ENCODE measurements at places on chromosomes 3 and 15.

- no peak for DNase-seq
- H3K4me1 ChIP-seq, result peaks cover 9% of the 10 kb centered on the region
- no peak overlapping the region for H3K27ac ChIP-seq
- no peaks in the 10 kb centered on the region for H3K27me3 ChIP-seq
Measured at GRCh38 chr3:158847452-158847821, 45.6 kb downstream of the MFSD1 start.

- no peaks in the 10 kb centered on the region for H3K36me3 ChIP-seq
- no peak for DNase-seq
- H3K27me3 ChIP-seq, result no peaks in the 10 kb centered on the region
- no peak overlapping the region for H3K4me3 ChIP-seq
- H3K27ac ChIP-seq, result no peak overlapping the region
Measured at GRCh38 chr3:179473565-179473964, 22.3 kb upstream of the GNB4 start.

DNA sequence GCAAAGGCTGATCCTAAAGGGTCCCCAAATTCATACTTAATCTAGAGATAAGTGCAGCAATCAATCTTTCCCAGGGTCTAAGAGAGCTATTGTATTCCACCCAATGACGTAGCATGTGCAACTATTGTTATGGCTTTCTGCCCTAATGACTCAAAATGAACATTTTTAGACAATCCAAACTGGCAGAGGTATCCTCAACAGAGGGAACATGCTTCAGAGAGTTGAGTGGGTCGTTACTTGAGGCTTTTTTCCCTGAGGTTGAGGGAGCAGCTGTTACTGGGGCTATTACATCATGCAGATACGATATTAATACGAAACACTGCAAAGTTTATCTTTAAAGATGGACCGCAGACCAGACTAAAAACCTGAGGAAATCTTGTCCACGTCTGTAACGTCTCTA lies 278.3 kb upstream of the WNT5A start:
- no peak overlapping the region for H3K4me3 ChIP-seq
- no peak for DNase-seq
- no peak overlapping the region for H3K27ac ChIP-seq
- no peaks in the 10 kb centered on the region for H3K4me1 ChIP-seq

GRCh38 chr15:83289160-83289559 lies 4.7 kb upstream of the BNC1 start:
- no peak for DNase-seq
- H3K4me3 ChIP-seq, result no peak overlapping the region
- H3K4me1 ChIP-seq, result no peaks in the 10 kb centered on the region
- no peaks in the 10 kb centered on the region for H3K36me3 ChIP-seq
- H3K27me3 ChIP-seq, result peaks cover 2% of the 10 kb centered on the region
- H3K27ac ChIP-seq, result no peak overlapping the region

GRCh38 chr15:91887921-91888373 lies 34.4 kb downstream of the SLCO3A1 start:
- H3K4me3 ChIP-seq, result no peak overlapping the region
- no peaks in the 10 kb centered on the region for H3K36me3 ChIP-seq
- H3K4me1 ChIP-seq, result no peaks in the 10 kb centered on the region
- H3K27me3 ChIP-seq, result no peaks in the 10 kb centered on the region

DNA sequence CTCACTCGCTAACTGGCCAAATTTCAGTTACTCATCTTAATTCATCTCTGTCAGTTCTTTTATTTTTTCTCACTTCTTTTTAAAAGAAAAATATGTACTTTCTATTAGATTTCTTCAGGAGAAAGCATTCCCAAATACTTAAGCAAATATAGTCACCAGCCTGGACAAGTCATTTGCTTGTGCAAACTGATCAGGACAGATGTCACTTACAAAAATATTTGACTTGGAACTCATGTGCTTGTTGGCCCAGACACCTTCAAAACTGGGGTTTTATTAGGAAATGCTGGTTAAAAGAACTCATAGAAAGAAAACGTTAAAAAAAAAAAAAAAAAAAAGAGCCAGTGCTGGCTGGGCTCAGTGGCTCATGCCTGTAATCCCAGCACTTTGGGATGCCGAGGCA lies 31.3 kb upstream of the FOXP1 start:
- no peak for DNase-seq
- H3K27me3 ChIP-seq, result no peaks in the 10 kb centered on the region
- H3K36me3 ChIP-seq, result no peaks in the 10 kb centered on the region
- H3K27ac ChIP-seq, result no peak overlapping the region
- peaks cover 28% of the 10 kb centered on the region for H3K4me1 ChIP-seq
- H3K4me3 ChIP-seq, result no peak overlapping the region

DNA sequence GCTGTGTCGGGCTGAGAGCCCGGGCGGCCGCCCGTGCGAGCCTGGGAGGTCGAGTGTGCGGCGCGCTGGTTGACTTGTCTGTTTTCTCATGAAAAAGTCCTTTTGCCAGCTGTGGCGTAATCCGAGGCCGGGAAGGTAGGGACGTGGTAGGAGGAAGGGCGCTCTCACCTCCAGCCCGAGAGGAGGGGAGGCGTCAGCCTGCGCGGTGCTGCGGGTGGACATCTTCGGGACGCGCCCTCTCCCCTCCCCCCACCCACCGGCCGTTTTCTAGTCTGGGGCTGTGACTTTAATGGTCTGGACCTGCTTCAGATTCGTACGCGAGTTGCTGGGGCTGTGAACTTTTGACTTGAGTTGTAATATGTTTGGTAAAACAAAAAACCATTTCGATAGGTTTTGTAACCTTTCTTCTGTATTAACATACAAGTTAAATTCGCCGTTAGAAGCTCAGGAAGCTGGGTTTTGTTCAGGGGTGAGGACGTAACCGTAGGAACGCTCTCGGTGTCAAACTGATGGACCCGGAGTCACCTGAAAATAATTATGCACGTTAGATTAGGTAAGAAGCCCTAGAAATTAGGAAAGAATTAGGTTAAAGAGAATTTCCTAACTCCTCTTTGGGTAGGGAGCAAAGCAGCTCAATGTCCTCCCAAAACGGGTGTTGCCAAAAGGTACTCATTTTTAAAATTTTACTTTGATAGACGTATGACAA lies 762 bp downstream of the NCK1 start:
- peak overlapping the region; percentile 76 for H3K4me3 ChIP-seq
- H3K36me3 ChIP-seq, result peaks cover 13% of the 10 kb centered on the region
- H3K4me1 ChIP-seq, result peaks cover 40% of the 10 kb centered on the region
- H3K27me3 ChIP-seq, result no peaks in the 10 kb centered on the region
- DNase-seq, result peak; percentile 58

- no peak overlapping the region for H3K27ac ChIP-seq
- H3K4me3 ChIP-seq, result no peak overlapping the region
- no peak for DNase-seq
- H3K36me3 ChIP-seq, result no peaks in the 10 kb centered on the region
- H3K4me1 ChIP-seq, result no peaks in the 10 kb centered on the region
- no peaks in the 10 kb centered on the region for H3K27me3 ChIP-seq
Measured at GRCh38 chr15:83396101-83396500, 51.0 kb upstream of the SH3GL3 start.

GRCh38 chr3:27900316-27900715 lies 178.2 kb upstream of the EOMES start:
- no peak overlapping the region for H3K27ac ChIP-seq
- no peaks in the 10 kb centered on the region for H3K27me3 ChIP-seq
- no peaks in the 10 kb centered on the region for H3K36me3 ChIP-seq

DNA sequence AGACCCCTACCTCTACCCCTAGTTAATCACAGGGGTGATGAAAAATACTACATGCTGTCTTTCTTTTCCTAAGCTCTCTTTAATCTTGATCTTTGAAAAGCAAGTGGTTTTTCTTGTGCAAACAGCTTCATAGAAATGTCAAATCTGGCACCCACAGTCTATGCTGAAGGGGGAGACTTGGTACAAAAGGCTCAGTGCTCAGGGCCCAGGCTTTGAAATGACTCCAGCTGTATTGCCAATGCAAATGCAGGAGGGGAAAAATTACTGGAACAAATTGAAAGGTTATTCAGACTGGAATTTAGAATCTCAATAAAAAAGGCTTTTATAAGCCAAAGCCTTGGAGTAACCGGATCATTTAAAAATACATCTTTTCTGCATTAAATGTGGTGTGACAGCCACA lies 223.9 kb downstream of the LRTM1 start:
- H3K27me3 ChIP-seq, result no peaks in the 10 kb centered on the region
- no peak overlapping the region for H3K4me3 ChIP-seq
- H3K4me1 ChIP-seq, result no peaks in the 10 kb centered on the region
- H3K36me3 ChIP-seq, result no peaks in the 10 kb centered on the region
- no peak overlapping the region for H3K27ac ChIP-seq

GRCh38 chr15:94387442-94387841 lies 156.1 kb downstream of the MCTP2 start:
- H3K4me3 ChIP-seq, result no peak overlapping the region
- H3K27ac ChIP-seq, result no peak overlapping the region

- H3K36me3 ChIP-seq, result no peaks in the 10 kb centered on the region
- H3K27me3 ChIP-seq, result peaks cover 3% of the 10 kb centered on the region
- H3K4me3 ChIP-seq, result no peak overlapping the region
- no peak overlapping the region for H3K27ac ChIP-seq
Measured at GRCh38 chr3:130316169-130316568, 29.3 kb upstream of the COL6A5 start.

- no peak overlapping the region for H3K4me3 ChIP-seq
- no peaks in the 10 kb centered on the region for H3K4me1 ChIP-seq
- no peak for DNase-seq
- H3K27ac ChIP-seq, result no peak overlapping the region
Measured at GRCh38 chr3:116102037-116102436, 343.2 kb downstream of the LSAMP start.

DNA sequence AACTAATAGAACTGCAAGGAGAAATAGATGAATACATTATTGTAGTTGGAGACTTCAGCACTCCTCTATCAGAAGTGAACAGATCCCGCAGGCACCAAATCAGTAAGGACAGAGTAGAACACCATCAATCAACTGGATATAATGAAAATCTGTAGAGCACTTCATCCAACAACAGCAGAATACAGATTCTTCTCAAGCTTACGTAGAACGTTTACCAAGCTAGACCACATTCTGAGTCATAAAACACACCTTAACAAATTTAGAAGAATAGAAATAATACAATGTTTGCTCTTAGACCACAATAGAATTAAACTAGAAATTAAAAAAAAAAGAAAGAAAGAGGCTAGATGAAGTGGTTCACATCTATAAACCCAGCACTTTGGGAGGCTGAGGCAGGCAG lies 70.7 kb upstream of the NEDD4 start:
- no peak overlapping the region for H3K4me3 ChIP-seq
- no peaks in the 10 kb centered on the region for H3K36me3 ChIP-seq
- DNase-seq, result no peak
- no peaks in the 10 kb centered on the region for H3K27me3 ChIP-seq
- no peaks in the 10 kb centered on the region for H3K4me1 ChIP-seq
- no peak overlapping the region for H3K27ac ChIP-seq

DNA sequence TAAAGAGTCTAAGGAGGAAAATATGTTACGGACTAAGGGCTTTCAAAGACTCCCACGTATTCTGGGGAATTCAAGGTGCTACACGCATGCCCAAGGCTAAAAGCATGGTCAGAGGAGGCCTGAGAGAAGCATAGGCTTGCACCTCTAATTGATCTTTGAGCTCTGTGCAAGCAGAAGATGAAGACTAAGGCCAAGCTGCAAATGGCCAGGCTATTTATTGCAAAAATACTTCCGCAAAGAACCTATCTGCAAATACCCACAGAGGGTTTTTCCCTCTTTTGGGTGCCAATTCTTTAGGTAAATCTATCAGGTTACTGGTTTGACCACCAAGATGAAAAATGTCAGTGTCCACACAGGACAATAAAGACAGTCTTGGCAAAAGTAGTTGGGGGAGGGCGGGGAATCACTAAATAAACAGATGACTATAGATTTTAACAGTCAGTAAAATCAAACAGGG lies 119.5 kb downstream of the STAG1 start:
- H3K4me1 ChIP-seq, result no peaks in the 10 kb centered on the region
- H3K4me3 ChIP-seq, result no peak overlapping the region
- no peaks in the 10 kb centered on the region for H3K27me3 ChIP-seq
- no peak for DNase-seq
- H3K27ac ChIP-seq, result no peak overlapping the region

DNA sequence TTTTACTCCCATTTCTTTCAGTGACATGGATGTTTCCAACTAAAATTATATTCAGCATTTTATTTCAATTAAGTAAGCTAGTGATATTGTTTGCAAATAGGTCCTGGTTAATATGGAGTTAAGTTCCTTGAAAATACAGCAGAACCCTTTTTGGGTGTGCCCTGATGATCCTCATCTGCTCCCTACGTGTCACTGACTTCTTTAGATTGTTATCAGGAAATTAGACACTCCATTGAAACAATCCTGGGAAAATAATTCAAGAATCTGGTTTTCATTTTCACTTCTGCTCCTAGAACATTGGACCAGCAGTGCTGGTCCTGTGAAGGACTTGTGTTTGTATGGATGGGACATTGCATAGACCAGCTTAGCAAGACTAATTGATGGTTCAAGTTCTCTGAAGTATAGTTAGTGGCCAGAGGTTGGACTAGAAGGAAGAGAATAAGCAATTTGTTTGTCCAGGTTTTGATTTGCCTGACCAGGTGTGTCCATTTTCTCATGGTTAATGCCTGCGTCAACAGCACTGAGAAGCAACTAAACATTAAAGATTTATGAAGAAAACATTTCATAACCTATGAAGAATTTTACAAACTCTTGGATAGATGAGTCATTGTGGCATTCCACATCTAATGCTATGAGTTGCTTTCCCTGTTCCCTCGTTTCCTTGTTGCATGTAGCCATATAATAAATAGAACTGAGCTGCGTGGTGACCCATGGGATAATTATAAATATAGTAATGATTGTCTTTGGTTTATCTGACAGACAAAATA lies 95.8 kb downstream of the ZPLD1 start:
- no peak for DNase-seq
- H3K4me3 ChIP-seq, result no peak overlapping the region
- H3K36me3 ChIP-seq, result no peaks in the 10 kb centered on the region
- H3K4me1 ChIP-seq, result no peaks in the 10 kb centered on the region

DNA sequence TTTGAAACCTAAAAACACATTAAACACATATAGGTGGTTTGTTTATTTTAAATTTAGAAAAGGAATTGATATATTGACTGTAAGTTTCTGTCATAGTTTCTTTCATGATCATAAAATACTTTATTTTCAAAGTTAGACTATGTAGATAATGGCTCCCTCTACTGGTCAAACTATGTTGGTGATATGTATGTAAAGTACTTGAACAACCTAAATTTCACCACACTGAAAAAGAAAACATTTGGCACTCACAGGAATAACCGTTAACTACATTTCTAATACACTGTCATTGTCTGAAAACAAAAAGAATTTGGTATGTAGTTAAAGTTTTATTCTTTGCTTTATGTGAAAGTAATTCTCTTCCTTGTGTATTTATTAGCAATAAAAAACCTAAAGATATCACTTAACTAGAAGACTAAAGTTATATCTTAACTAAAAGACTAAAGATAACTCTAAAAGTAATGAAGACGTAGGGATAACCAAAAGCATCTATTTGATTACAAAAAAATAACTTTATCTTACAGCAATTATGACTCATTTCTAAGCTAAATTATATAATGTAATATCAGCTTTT lies 427.5 kb downstream of the VGLL3 start:
- H3K27ac ChIP-seq, result no peak overlapping the region
- no peaks in the 10 kb centered on the region for H3K36me3 ChIP-seq
- DNase-seq, result no peak
- no peaks in the 10 kb centered on the region for H3K27me3 ChIP-seq

GRCh38 chr15:88738796-88739195 lies 64.4 kb upstream of the ACAN start:
- no peak for DNase-seq
- H3K36me3 ChIP-seq, result no peaks in the 10 kb centered on the region
- H3K4me1 ChIP-seq, result no peaks in the 10 kb centered on the region
- H3K4me3 ChIP-seq, result no peak overlapping the region
